Endothelial cell of umbilical vein (primary cell): ENCODE measurements at places on chromosomes 2 and 18. TPM values are rescaled to one million over a fixed set of nuclear protein-coding genes. Genes with fewer than 3 reads are reported as not detected.

RPRM gene
- not detected in 2 replicates for total RNA-seq

GALR1 gene
- not detected in 2 replicates for total RNA-seq

GCG gene
- not detected in 2 replicates for total RNA-seq

NR4A2 gene
- total RNA-seq, result 1.0 and 1.8 TPM in 2 replicates

TSPYL6 gene
- total RNA-seq, result not detected in 2 replicates

PGAP1 gene
- 9.8 and 13.0 TPM in 2 replicates for total RNA-seq
